ENCODE measurements at places on chromosomes 11 and 22. TPM values are rescaled to one million over a fixed set of nuclear protein-coding genes. Genes with fewer than 3 reads are reported as not detected.

GRCh38 chr11:78790784-78791183, 216.1 kb upstream of the NARS2 start:
- DNase-seq, result no peak
- H3K27me3 ChIP-seq, result no peaks in the 10 kb centered on the region
- no peaks in the 10 kb centered on the region for H3K4me1 ChIP-seq
- no peak overlapping the region for H3K4me3 ChIP-seq
- no peaks in the 10 kb centered on the region for H3K36me3 ChIP-seq
- H3K27ac ChIP-seq, result no peak overlapping the region

- no peak for DNase-seq
- H3K4me3 ChIP-seq, result no peak overlapping the region
- peaks cover 10% of the 10 kb centered on the region for H3K27me3 ChIP-seq
- H3K4me1 ChIP-seq, result no peaks in the 10 kb centered on the region
- no peak overlapping the region for H3K27ac ChIP-seq
These were observed 53.6 kb downstream of the SYT13 start for GRCh38 chr11:45232341-45233080.

GRCh38 chr22:41899992-41900651, 14.8 kb downstream of the SHISA8 start:
- no peak overlapping the region for H3K4me3 ChIP-seq
- no peak overlapping the region for H3K27ac ChIP-seq
- H3K36me3 ChIP-seq, result peaks cover 5% of the 10 kb centered on the region
- H3K4me1 ChIP-seq, result peaks cover 3% of the 10 kb centered on the region

- H3K27ac ChIP-seq, result no peak overlapping the region
- H3K4me1 ChIP-seq, result peaks cover 8% of the 10 kb centered on the region
- H3K27me3 ChIP-seq, result no peaks in the 10 kb centered on the region
- H3K36me3 ChIP-seq, result no peaks in the 10 kb centered on the region
- H3K4me3 ChIP-seq, result no peak overlapping the region
These were observed 132.0 kb downstream of the SPON1 start for GRCh38 chr11:14094481-14095037.

- H3K4me3 ChIP-seq, result no peak overlapping the region
- no peaks in the 10 kb centered on the region for H3K27me3 ChIP-seq
- H3K27ac ChIP-seq, result no peak overlapping the region
- DNase-seq, result peak; percentile 62
These were observed 2.5 kb upstream of the ZDHHC8 start for GRCh38 chr22:20128902-20129746.

GRCh38 chr11:118247041-118247440, 5.1 kb downstream of the MPZL3 start:
- no peak overlapping the region for H3K4me3 ChIP-seq
- H3K4me1 ChIP-seq, result no peaks in the 10 kb centered on the region
- H3K27me3 ChIP-seq, result no peaks in the 10 kb centered on the region

DNA sequence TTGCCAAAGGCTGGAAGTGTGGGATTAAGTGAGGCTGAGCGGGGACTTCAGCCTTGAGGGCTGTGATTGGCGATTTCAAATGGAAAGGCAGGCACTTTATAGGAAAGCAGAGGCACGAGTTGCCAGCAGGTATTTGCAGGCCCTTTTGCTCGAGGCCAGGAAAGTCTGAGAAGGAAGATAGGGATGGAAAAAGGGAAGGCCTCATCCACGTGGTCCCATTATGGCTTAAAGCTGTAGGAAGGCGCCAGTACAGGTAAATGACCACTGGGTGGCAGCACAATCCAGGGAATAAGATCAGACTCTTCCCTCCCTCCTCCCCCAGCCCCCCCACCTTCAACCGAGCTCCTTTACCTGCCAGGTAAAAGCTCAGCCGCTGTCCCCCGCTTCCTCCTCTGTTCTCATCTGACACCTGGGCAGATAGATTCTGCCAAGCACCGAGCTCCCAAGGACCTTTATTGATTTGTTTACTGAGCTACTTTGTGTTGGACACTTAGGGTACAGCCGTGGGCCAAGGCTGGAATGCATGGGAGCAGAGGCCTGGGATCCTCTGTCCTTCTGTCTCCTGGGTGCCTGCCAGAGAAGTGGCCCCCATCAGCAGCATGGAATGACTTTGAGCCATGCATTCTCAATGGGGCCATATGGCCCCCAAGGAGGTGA, 7.5 kb downstream of the P2RX3 start:
- DNase-seq, result peak; percentile 79
- no peak overlapping the region for H3K27ac ChIP-seq
- H3K4me3 ChIP-seq, result no peak overlapping the region
- H3K27me3 ChIP-seq, result no peaks in the 10 kb centered on the region
- H3K36me3 ChIP-seq, result no peaks in the 10 kb centered on the region

DNA sequence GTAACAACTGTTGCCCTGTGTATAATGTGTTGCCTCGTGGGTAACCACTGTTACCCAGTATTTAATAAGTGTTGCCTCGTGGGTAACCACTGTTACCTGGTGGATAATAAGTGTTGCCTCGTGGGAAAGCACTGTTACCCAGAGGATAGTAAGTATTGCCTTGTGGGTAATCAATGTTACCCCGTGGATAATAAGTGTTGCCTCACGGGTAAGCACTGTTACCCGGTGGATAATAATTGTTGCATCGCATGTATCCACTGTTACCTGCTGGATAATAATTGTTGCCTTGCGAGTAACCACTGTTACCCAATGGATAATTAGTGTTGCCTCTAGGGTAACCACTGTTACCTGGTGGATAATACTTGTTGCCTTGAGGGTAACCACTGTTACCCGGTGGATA, 17.1 kb upstream of the NXPE4 start:
- no peaks in the 10 kb centered on the region for H3K4me1 ChIP-seq
- no peak overlapping the region for H3K4me3 ChIP-seq
- H3K27me3 ChIP-seq, result no peaks in the 10 kb centered on the region
- DNase-seq, result no peak
- no peaks in the 10 kb centered on the region for H3K36me3 ChIP-seq

DNA sequence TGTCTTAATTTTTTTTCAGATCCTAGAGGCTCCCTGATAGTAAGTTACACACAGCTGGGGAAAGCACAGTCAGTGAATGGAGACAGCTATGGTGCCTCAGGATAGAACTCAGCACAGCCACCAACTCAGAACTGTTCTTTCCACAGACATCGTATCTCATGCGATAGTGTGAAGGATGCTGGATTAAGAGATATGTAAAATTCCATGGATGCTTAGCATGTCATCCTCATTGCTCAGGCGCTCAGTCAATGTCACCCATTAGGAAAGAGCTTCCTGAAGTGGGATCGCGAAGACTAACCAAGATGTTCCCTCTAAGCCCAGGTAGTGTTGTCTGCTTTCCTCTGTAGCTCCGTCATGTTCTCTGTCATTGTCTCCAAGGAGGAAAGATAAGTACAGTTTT, 1000.4 kb downstream of the OPCML start:
- H3K27ac ChIP-seq, result no peak overlapping the region
- no peaks in the 10 kb centered on the region for H3K4me1 ChIP-seq
- no peaks in the 10 kb centered on the region for H3K36me3 ChIP-seq
- H3K27me3 ChIP-seq, result no peaks in the 10 kb centered on the region
- H3K4me3 ChIP-seq, result no peak overlapping the region

- peaks cover 15% of the 10 kb centered on the region for H3K27me3 ChIP-seq
- no peaks in the 10 kb centered on the region for H3K36me3 ChIP-seq
- peaks cover 5% of the 10 kb centered on the region for H3K4me1 ChIP-seq
- no peak overlapping the region for H3K27ac ChIP-seq
- no peak overlapping the region for H3K4me3 ChIP-seq
These were observed 1054.0 kb downstream of the NTM start for GRCh38 chr11:132424433-132424832.

The MAP6 gene
- total RNA-seq, result 9.9 TPM

The SYT13 gene
- not detected for total RNA-seq

The OR52E8 gene
- not detected for total RNA-seq

The TMEM123 gene
- 93.1 TPM for total RNA-seq

The RIN1 gene
- 44.0 TPM for total RNA-seq

The GLB1L2 gene
- total RNA-seq, result not detected

Measured in GM23248 (cell line).